ENCODE measurements at places on chromosomes 1 and 21. TPM values are rescaled to one million over a fixed set of nuclear protein-coding genes. Genes with fewer than 3 reads are reported as not detected.

The TMPRSS15 gene
- total RNA-seq: not detected

The FPGT gene
- total RNA-seq: 7.5 TPM

The RYR2 gene
- 0.02 TPM for total RNA-seq

The AGMAT gene
- 5.4 TPM for total RNA-seq

The EPHA8 gene
- 0.04 TPM for total RNA-seq

The PANK4 gene
- total RNA-seq: 10.0 TPM

The JAK1 gene
- total RNA-seq: 140 TPM

The ZYG11A gene
- total RNA-seq: 2.3 TPM

The ANGPTL3 gene
- total RNA-seq: not detected

The OR10Z1 gene
- not detected for total RNA-seq

The NCF2 gene
- 3.9 TPM for total RNA-seq

The KCNK2 gene
- 0.12 TPM for total RNA-seq

The PLPP3 gene
- 32.1 TPM for total RNA-seq

The CELA3B gene
- total RNA-seq: not detected

The EVI5 gene
- total RNA-seq: 6.0 TPM

The FCMR gene
- 4.9 TPM for total RNA-seq

The NPL gene
- total RNA-seq: 0.89 TPM

The MCOLN3 gene
- 3.7 TPM for total RNA-seq

The USP25 gene
- 12.9 TPM for total RNA-seq

The ANKRD34A gene
- total RNA-seq: 0.11 TPM

The HIVEP3 gene
- 3.3 TPM for total RNA-seq

The SPATA1 gene
- total RNA-seq: 0.62 TPM

The TLCD4 gene
- total RNA-seq: 10.6 TPM

The EBNA1BP2 gene
- 196 TPM for total RNA-seq

The TMEM54 gene
- 44.3 TPM for total RNA-seq

The CD55 gene
- total RNA-seq: 106 TPM

The PGLYRP3 gene
- total RNA-seq: not detected

The SMPDL3B gene
- 1.1 TPM for total RNA-seq

The SIK1 gene
- 15.9 TPM for total RNA-seq

The NUP210L gene
- not detected for total RNA-seq

The LCE1E gene
- total RNA-seq: not detected

The SMYD3 gene
- 14.4 TPM for total RNA-seq

The C1orf52 gene
- 19.8 TPM for total RNA-seq

The ADAM30 gene
- not detected for total RNA-seq

The EVA1C gene
- total RNA-seq: 43.8 TPM
